ENCODE measurements at places on chromosomes 7 and 10. TPM values are rescaled to one million over a fixed set of nuclear protein-coding genes. Genes with fewer than 3 reads are reported as not detected.

- no peak for DNase-seq
- H3K36me3 ChIP-seq = no peaks in the 10 kb centered on the region
- H3K4me3 ChIP-seq = no peak overlapping the region
- no peaks in the 10 kb centered on the region for H3K4me1 ChIP-seq
- H3K27me3 ChIP-seq = peaks cover 11% of the 10 kb centered on the region
- H3K27ac ChIP-seq = no peak overlapping the region
Measured at GRCh38 chr10:42962902-42963231, 114.0 kb upstream of the RET start.

GRCh38 chr10:86264481-86265231 is 101.9 kb downstream of the GRID1 start:
- H3K4me3 ChIP-seq = no peak overlapping the region
- no peaks in the 10 kb centered on the region for H3K36me3 ChIP-seq
- no peak overlapping the region for H3K27ac ChIP-seq
- H3K4me1 ChIP-seq = no peaks in the 10 kb centered on the region
- DNase-seq = no peak
- H3K27me3 ChIP-seq = peaks cover 13% of the 10 kb centered on the region

- no peaks in the 10 kb centered on the region for H3K36me3 ChIP-seq
- DNase-seq = no peak
- H3K27ac ChIP-seq = no peak overlapping the region
- H3K4me1 ChIP-seq = no peaks in the 10 kb centered on the region
- H3K4me3 ChIP-seq = no peak overlapping the region
Measured at GRCh38 chr7:70069977-70070376, 471.7 kb downstream of the AUTS2 start.

DNA sequence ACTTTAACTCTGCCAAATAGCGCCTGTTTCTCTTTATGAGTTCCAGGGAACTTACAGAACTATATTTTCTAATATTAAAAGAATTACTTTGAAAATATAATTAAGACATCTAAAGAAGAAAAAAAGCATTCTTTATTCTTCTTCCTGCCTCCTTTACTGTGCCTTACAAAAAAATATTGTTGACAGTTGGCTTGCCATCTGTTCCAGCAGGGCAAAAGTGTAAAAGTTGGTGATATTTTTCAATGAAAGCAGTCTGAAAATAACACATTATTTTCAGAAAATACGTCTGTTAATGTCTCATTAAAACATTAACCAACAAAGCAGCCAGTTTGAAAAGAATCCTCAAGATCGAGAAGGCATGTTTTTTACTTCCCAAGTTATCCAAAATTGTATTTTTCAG is 1032.2 kb upstream of the LRRTM3 start:
- H3K4me3 ChIP-seq = no peak overlapping the region
- DNase-seq = no peak
- no peaks in the 10 kb centered on the region for H3K4me1 ChIP-seq
- no peak overlapping the region for H3K27ac ChIP-seq
- no peaks in the 10 kb centered on the region for H3K27me3 ChIP-seq

GRCh38 chr10:103645141-103646054 is 151.9 kb downstream of the NEURL1 start:
- H3K27ac ChIP-seq = no peak overlapping the region
- no peak for DNase-seq
- H3K27me3 ChIP-seq = no peaks in the 10 kb centered on the region
- no peaks in the 10 kb centered on the region for H3K36me3 ChIP-seq
- no peak overlapping the region for H3K4me3 ChIP-seq

Gene ZSCAN25
- 28.5 TPM for total RNA-seq

Gene MCM10
- 57.4 TPM for total RNA-seq

Gene ACBD7
- total RNA-seq = 8.1 TPM

Gene VIPR2
- total RNA-seq = not detected

Gene STOX1
- 1.5 TPM for total RNA-seq

Gene STEAP1B
- 0.19 TPM for total RNA-seq
